NCI-H1092 (cell line): ENCODE measurements at places on chromosomes 6 and 20.

DNA sequence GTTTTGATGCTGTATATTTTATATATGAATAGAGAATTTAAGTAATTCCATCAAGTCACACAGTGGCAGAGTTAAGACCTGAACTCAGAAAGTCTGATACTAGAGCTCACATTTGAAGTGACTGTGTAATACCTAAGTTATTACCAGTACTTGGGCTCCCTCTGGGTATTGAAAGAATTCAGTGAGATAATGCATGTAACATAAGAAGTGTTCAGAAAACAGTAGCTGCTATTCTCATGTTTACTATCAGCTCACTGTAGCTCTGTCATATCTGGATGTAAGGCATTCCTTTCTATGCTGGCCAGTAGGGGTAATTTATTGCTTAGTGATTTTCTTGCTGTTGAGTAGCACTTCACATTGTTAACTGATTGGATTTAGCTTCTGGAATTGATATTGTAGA, 44.6 kb downstream of the NKX2-4 start:
- DNase-seq = no peak

DNA sequence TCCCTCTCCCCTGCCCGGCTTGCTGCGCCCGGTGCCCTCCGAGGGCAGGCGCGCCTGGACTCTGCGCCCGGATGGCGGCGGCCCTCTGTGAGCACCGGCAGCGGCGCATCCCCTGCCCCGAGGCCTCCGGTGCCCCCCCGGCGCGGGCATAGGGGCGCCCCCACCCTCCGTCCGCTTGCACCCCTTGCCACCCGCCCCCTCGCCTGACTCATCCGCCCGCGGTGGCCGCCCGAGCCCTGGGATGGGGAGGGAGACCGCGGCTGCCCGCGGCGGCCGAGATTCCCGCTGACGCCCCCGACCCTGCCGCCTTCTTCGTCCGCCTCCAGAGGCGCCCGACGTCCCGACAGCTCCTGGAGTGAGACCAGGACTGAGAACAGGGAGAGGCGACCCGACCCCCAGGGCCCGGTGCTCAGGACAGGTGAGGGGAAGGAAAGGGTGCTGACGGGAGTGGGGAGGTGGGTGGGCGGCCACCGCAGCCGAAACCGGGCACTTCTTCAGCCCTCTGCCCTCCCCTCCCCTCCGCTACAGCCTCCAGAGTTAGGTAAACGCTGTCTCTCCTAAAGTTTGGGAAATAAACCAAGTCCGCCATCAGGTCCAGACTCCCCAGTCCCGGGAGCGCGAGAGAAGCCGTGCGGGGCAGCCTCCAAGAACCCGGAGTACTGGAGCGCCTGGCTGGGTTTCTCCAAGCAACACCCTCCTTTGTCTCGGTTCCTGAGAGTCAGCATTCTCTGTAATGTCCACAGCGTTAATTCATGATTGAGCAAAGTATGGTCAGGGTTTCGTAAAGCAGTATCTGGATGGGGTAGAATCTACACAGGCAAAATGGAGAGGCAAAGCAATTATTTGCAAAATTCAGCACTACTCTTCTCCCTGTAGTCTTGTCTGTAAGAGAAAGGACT, 539 bp downstream of the TMEM200A start:
- no peak for DNase-seq

DNA sequence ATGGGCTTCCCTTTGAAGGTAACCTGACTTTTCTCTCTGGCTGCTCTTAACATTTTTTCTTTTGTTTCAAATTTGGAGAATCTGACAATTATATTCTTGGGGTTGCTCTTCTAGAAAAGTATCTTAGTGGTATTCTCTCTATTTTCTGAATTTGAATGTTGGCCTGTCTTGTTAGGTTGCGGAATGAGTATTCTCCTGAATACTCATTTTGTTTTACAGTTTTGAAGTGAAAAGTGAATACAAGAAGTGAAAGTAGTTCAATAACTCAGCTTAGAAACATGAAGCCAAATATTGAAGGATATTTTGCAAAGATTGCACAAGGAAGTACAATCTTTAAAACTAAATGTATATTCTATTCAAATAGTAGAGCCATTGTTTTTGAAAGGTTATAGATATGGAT, 120.2 kb upstream of the MAP3K4 start:
- DNase-seq = no peak

- DNase-seq = peak; percentile 63
Observed at GRCh38 chr6:169654598-169655391, 47.0 kb downstream of the WDR27 start.

GRCh38 chr6:158752613-158753012, 66.6 kb downstream of the EZR start:
- DNase-seq = peak; percentile 89

GRCh38 chr6:140561701-140562100, 1187.3 kb upstream of the CITED2 start:
- no peak for DNase-seq

DNA sequence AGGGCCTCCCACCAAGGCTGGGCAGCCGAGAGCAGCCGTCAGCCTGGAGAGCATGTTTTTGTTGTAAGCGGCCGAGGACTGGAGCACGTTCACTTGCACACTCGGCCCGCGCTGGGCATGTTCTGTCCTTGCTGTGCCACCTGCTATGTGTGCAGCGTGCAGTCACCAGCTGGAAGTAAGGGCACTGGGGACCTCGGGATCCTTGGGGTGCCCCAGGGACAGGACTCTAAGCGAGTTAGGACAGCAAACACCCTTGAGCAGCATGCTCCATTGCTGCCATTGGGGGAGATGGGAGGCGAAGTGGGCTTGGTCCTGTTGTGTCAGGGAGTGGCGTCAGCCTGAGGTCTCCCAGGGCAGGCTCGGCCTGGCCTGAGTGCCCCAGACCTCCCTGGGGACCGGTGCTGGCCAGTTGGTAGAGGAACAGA, 18.6 kb downstream of the DYNLT1 start:
- no peak for DNase-seq

GRCh38 chr20:8131598-8132483, at the start of gene PLCB1:
PLCB1 (plus strand) TSS chr20:8132266; CDS start chr20:8132652, 386 bp downstream.
- peak; percentile 80 for DNase-seq

DNA sequence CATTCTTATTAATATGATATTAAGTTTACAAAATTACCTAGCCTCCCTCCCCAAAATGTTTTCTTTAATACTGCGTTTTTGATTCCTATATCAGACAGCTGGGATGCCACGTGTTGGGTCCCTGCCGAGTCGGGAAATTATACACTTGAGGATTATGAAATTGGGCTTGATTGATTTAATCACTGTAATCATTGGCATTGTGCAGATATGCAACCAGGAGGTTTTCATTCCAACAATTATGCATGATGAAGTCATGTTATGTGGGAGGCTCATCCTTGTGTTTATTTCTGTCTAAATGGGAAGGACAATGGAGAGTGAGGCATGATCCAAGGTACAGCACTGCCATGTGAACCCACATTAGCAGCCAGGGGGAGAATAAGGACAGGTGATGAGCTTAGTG, 30.6 kb upstream of the RIPOR2 start:
- DNase-seq = no peak

GRCh38 chr6:117602899-117603588, 733 bp upstream of the GOPC start:
- DNase-seq = no peak

DNA sequence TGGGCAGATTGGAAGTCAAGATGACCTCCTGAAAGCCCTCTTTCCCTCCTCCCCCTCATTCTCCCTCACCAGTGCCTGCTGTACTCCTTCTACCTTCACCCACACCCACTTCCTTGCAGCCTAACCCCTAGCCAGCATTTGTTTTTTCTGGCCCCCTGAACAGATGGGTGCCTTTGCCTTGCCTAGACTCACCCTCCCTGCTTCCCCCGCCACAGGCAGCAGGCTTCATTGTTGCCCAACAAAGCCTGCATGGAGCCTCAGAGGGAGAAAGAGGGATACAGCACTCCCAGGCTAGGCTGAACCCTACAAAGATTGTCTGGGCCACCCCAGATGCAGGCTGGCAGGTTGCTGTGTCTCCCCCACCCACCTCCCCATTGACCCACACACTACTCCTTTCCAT, 2.7 kb downstream of the MOCS1 start:
- no peak for DNase-seq

GRCh38 chr6:3340358-3340802, 81.6 kb downstream of the PSMG4 start:
- DNase-seq = no peak

DNA sequence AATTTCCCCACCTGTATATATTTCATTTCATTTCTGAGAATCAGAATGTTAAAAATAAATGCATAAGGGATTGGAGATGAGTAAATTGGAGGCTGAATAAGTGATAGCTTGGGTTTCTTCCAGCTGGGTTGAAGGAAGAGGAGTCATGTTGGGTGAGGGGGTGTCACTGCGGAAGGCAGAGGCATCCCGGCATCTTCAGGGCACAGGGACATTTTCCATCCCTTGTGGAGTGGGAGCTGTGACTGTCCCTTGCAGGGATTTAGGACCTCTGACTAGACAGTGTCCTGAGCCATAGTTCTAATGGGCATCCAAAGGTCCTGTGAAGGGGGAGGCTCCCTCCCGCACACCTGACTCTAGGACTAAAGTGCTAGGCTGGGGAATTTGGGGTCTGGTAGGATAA, 2.1 kb downstream of the MCHR2 start:
- no peak for DNase-seq

DNA sequence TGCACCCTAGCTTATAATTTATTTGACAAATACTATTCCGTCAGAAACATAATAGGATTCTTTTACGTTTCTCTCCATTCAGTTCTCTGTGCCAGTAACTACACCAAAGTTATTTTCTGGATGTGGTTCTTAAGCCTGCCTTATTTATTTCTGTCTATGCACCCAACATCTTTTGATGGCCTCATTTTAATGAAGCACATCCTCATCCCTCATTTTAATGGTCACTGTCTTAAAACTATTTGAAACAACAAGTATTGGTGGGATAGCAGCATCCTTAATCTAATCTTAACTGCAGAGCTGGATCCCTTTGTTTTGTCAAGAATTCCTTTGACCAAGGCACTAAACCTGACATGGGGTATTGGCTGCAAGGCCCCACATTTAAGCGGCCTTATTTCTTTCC, 11.0 kb downstream of the FAM135A start:
- DNase-seq = no peak
